ENCODE measurements at places on chromosomes 5 and 9.

- no peak for DNase-seq
Observed at GRCh38 chr9:3498691-3499090, 27.1 kb downstream of the RFX3 start.

- DNase-seq: no peak
Observed at GRCh38 chr5:150801117-150801927, 22.8 kb downstream of the SMIM3 start.

DNA sequence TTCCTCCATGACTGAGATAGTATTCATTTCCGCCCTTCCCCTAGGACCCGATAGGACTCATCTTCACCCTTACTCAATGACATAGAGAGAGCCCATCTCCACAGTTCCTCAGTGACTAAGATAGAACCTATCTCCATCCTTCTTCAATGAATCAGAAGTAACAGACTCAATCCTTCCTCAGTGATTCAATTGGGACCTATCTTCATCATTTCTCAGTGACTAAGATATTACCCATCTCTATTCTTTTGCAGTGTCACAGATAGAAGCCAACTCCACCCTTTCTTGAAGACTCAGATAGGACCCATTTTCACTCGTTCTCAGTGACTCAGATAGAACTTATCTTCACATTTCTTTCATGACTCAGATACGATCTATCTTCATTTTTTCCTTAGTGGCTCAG lies 164.6 kb downstream of the FBXO4 start:
- no peak for DNase-seq

DNA sequence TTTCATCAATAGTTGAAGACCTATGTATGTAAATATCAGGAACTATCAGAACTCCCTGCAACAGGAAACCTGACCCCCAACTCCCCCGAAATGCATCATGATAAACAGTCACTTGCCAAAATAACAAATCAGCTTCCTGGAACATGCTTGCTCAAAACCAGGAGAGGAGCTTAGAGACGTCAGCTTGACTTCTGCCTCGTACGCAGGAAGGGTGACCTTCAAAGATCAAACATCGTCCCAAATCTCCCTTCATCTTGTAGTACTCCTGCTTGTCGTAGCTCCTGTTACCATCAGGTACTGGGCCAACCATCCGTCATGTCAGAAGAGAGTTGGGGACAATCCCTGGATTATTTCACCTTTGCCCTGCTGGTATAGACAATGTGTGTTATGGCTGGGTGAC lies 396.1 kb downstream of the GADD45G start:
- DNase-seq: no peak

GRCh38 chr5:67773411-67774266 lies 441.9 kb upstream of the PIK3R1 start:
- DNase-seq: no peak

DNA sequence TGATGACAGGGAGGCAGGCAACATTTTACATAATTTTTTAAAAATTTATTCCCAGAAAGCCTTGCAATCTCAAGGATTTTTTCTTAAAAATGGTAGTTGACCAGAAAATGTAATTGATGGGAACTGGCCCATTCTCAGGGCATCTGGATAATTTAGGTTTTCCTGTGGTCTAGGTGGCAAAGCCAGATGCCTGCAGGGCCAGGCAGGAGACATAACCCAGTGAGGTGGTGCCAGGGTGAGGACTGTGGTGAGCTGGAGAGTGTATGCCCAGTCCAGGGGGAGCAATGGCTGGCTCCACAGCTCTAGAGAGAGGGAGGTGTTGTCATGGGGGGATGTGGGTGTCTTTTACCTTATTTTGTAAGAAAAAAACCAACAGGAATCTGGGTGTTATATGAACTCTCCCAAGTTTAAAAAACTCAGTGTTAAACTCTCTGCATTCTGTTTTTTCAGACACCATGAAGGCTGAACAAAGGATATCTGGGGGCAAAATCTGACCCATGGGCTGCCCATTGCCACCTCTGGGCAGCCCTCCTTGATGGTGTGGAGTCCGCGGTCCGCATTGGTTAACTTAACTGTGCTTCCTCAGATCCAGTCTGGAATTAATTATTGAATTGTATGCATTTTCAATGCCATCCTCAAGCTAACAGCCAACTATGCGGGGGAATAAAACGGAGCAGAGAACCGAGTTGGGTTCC lies 43.9 kb downstream of the BOD1 start:
- DNase-seq: no peak

- DNase-seq: peak; percentile 17
Observed at GRCh38 chr5:142866563-142867275, 96.5 kb downstream of the ARHGAP26 start.

DNA sequence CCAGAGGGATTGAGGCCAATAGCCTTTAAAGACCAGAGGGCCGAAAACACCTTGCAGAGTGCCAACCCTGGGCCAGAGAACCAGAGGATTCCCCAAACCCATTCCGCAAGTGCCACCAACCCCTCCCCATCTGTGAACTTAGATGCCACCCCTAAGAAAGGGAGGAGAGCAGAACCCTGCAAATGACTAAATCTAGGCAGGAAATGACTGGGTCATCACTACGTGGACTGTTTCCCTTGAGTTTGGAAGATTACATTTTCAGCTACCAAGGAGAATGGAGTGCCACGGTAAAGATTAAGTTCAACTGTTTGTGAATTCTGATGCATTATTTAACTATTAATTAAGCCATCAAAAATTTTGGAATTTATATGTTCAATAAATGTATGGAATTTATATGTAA lies 142.8 kb downstream of the ENC1 start:
- DNase-seq: no peak

DNA sequence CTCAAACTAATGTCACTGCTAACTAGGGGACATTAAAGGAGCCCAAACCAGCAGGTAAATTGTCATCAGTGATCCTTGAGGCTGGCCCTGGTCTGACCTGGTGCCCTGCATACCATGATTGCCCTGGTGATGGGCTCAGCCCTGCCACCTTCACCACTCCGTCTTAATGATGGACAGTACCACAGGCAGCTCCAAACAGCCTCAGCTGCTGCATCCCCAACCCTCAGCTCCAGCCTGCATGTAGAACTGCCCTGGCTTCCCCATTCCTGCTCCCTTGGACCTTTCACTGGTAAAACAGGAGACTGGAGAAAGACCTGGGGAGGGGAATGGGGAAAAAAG lies 190.0 kb downstream of the GAS1 start:
- no peak for DNase-seq

DNA sequence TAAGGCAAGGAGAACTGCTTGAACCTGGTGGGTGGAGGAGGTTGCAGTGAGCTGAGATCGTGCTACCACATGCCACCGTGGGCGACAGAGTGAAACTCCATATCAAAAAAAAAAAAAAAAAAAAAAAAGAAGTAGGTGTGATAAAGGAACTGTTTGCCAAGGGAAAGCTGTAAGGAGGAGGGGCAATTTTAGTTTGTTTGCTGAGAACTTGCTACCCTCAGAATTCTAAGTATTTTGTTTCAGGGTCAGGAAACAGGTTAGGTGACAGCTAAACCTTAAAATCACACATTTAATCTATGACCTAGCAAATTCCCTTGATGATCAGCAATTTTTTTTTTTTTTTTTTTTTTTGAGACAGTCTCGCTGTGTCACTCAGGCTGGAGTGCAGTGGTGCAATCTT lies 7.2 kb upstream of the ARRDC3 start:
- no peak for DNase-seq

DNA sequence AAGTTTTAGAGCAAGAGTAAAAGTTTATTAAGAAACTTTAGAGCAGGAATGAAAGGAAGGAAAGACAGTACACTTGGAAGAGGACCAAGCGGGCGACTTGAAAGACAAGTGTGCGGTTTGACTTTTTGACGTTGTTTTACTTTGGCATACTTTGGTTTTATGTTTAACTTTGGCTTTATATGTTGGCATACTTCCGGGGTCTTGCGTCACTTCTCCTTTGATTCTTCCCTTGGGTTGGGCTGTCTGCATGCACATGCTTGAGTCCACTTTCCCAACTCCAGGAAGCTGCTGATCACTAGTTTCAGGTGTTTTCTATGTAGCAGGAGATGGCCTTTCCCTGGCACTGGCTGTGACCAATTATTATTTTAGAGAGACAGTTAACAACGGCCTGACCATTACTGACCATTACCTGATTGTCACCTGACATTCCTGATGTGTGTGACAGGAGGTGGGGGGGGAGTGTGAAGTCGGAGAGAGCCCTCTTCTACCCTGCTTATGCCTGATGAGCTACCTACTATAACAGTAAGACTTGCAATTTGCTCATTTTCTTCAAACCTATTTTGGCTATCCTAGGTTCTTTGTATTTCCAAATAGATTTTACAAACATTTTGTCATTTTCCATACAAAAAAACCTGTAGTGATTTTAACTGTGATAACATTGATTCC lies 45.5 kb downstream of the TNFSF8 start:
- DNase-seq: no peak

DNA sequence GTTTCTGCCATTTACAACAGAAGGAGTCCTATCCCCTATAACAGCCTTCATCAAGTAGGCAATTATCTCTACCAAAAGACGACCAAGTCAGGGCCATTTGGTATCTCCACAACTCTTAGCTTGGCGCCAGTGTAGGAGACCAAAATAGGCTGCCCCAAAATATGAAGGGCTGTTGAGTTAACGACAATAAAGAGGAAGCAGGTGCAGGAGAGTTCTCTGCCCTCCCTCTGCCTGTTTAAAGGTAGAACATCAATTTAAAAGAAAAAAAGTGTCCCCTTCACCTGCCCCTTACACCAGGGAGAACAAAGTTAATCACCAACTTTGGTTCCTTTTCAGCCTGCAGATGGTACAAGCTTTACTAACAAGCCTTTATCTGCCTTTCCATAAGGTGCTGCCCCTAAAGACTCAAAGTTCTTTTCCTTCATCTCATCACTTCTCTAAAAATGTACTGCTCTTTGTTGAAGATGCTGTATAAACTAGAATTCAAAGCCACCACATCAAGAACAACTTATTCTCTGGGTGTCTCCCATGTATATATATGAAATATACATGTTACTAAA lies 33.3 kb downstream of the PPP1R2B start:
- DNase-seq: no peak

- DNase-seq: no peak
Observed at GRCh38 chr5:76836181-76836580, 13.6 kb upstream of the S100Z start.

DNA sequence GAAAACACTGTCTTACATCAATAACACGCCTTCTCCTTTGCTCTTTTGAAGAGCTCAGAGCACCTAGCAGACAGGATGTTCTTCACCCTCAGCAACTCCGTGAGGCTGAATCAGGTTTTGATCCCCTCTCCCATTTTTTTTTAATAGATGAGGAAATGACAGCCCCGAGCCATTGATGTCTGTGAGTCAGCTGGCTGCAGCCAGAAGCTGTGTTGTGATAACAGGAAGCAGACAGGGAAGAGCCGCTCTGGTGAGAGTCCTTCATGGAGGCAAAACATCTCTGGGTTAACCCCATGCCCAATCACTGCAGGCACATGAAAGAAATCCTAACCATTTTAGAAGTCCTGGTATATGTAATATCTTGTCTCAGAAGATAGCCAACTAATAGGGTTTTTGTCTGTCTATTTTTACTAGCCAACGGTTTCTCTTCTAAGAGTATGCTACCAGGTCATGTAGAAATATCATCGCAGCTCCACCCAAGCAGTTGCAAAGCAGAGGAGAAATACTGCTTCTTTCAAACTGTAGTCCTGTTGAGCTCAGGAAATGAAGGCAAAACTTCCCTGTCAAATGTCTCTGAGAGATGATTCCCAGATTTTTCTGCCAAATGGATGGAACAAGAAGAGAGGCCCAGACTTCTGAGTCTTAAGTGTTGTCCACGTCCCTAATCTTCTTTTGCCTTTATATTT lies 568.9 kb downstream of the CCDC171 start:
- DNase-seq: no peak

GRCh38 chr5:59831326-59832010 lies 62.1 kb downstream of the PDE4D start:
- no peak for DNase-seq

GRCh38 chr9:116817762-116818161 lies 130.7 kb downstream of the TRIM32 start:
- no peak for DNase-seq

Measured in activated T-cell treated with anti-CD3 and anti-CD28 coated beads for 4 hours (primary cell).